ENCODE measurements at places on chromosomes 7 and 10. TPM values are rescaled to one million over a fixed set of nuclear protein-coding genes. Genes with fewer than 3 reads are reported as not detected.

GPR15LG gene
- not detected for total RNA-seq

LRRD1 gene
- 0.27 TPM for total RNA-seq

GRCh38 chr7:28442540-28443420 lies 30.5 kb downstream of the CREB5 start:
- H3K4me1 ChIP-seq, result no peaks in the 10 kb centered on the region
- peaks cover 26% of the 10 kb centered on the region for H3K27me3 ChIP-seq
- no peak overlapping the region for H3K27ac ChIP-seq
- no peaks in the 10 kb centered on the region for H3K36me3 ChIP-seq
- H3K4me3 ChIP-seq, result no peak overlapping the region
- peak; percentile 65 for DNase-seq

PAX4 gene
- not detected for total RNA-seq

DNA sequence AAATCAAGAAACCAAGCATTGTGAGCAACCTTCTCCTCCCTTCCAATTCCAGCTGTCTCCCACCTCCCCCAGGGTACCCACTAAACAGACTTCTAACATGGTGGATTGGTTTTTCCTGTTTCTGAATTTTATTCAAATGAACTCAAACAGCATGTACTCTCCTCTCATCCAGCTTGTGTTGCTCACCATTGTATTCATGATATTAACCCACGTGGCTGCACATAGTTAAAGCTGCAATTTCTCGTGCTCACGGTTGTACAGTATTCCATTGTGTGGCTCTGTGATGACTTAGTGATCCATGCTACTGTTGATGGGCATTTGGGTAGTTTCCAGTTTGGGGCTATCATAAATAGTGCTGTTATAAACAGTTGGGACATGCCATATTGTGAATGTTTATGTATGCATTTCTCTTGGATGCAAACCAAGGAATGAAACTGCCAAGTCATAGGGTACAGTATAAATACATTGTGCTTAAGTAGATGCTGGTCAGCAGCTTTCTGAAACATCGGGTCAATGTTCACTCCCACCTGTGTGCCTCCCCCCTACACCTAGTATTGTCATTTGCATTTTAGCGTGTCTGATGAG lies 124.3 kb downstream of the CACNB2 start:
- H3K36me3 ChIP-seq, result no peaks in the 10 kb centered on the region
- H3K4me1 ChIP-seq, result no peaks in the 10 kb centered on the region
- DNase-seq, result no peak
- no peak overlapping the region for H3K27ac ChIP-seq

NPY4R2 gene
- not detected for total RNA-seq

- no peaks in the 10 kb centered on the region for H3K36me3 ChIP-seq
- no peak for DNase-seq
- H3K27ac ChIP-seq, result no peak overlapping the region
- H3K4me1 ChIP-seq, result no peaks in the 10 kb centered on the region
Observed at GRCh38 chr10:97969538-97970079, 60.8 kb downstream of the CRTAC1 start.

GRCh38 chr7:27164367-27165088 lies 809 bp downstream of the HOXA9 start:
- H3K4me1 ChIP-seq, result no peaks in the 10 kb centered on the region
- H3K4me3 ChIP-seq, result no peak overlapping the region
- H3K27me3 ChIP-seq, result peaks cover 94% of the 10 kb centered on the region

- no peak for DNase-seq
- H3K4me3 ChIP-seq, result no peak overlapping the region
- H3K36me3 ChIP-seq, result peaks cover 2% of the 10 kb centered on the region
- no peak overlapping the region for H3K27ac ChIP-seq
- H3K27me3 ChIP-seq, result no peaks in the 10 kb centered on the region
- H3K4me1 ChIP-seq, result no peaks in the 10 kb centered on the region
Observed at GRCh38 chr10:124691421-124692099, 52.6 kb downstream of the FAM53B start.

GRCh38 chr7:12571691-12572090 lies 1.2 kb downstream of the SCIN start:
- no peak overlapping the region for H3K27ac ChIP-seq
- peaks cover 26% of the 10 kb centered on the region for H3K27me3 ChIP-seq
- no peaks in the 10 kb centered on the region for H3K36me3 ChIP-seq
- H3K4me3 ChIP-seq, result no peak overlapping the region

DNA sequence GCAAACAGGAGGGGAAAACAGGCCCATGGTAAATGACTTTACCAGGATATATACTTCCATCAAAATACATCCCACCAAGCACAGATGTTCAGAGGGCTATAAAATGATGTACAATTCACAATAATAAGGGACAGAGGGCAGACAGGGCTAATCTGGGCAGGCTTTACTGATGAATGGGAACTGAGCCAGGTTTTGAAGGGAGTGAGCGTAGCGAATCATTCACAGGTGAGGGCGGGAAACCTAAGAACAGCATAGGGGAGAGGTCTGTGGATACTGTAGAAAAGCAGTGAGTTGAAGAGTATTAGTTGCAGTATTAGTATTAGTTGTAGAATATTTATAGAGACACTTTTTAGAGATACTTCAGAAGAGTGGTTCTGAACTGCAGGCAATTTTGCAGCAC lies 180.8 kb downstream of the JAZF1 start:
- H3K27ac ChIP-seq, result no peak overlapping the region
- DNase-seq, result no peak
- H3K36me3 ChIP-seq, result no peaks in the 10 kb centered on the region
- H3K4me3 ChIP-seq, result no peak overlapping the region
- H3K27me3 ChIP-seq, result no peaks in the 10 kb centered on the region
- peaks cover 5% of the 10 kb centered on the region for H3K4me1 ChIP-seq

DNA sequence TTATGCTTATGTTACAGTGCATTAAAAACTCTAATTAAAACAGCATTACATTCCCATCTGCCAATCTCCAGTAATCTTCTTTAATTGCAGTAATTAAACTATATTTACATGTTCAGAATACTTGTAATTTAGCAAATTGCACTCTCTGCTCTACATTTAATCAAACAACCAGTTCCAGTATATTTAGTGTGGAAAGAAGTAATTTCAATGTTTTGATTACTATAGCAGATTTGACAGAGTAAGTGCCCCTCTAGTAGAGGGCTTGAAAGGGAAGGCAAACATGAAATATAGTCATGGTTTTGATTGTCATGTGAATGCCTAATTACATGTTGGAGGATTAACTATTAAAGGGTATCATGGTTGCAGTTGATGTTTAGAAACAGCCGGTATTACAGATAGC lies 739.7 kb downstream of the AUTS2 start:
- no peak overlapping the region for H3K4me3 ChIP-seq
- no peaks in the 10 kb centered on the region for H3K4me1 ChIP-seq
- no peak for DNase-seq
- no peaks in the 10 kb centered on the region for H3K36me3 ChIP-seq
- no peaks in the 10 kb centered on the region for H3K27me3 ChIP-seq

- no peaks in the 10 kb centered on the region for H3K36me3 ChIP-seq
- no peaks in the 10 kb centered on the region for H3K4me1 ChIP-seq
- H3K27me3 ChIP-seq, result no peaks in the 10 kb centered on the region
- H3K27ac ChIP-seq, result no peak overlapping the region
Observed at GRCh38 chr7:86942995-86943394, 116.5 kb downstream of the ELAPOR2 start.

DNA sequence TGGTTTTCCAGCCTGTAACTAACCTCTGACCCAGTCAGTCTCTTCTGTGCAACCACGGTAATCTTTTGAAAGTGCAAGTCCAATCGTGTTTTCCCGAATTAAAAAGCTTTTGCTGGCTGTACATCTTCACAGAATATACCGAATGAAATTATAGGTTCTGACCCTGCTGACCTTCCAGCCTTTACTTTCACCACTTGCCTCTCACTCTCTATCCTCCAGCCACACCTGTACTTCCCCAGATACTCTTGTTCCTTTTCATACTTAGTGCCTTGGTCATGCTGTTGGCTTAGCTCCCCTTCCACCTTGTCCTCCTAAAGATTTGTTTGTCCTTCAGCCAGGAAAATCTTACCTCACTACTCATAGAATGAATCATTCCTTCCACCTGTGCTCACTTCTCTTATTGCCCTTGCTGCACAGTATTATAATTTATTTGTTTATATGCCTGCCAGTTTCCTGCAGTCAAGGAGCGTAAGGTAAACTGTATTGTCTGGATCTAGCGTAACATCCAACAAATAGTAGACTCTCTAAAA lies 2.3 kb upstream of the PNPLA8 start:
- DNase-seq, result no peak
- no peak overlapping the region for H3K27ac ChIP-seq
- no peaks in the 10 kb centered on the region for H3K36me3 ChIP-seq
- H3K27me3 ChIP-seq, result no peaks in the 10 kb centered on the region

- no peaks in the 10 kb centered on the region for H3K4me1 ChIP-seq
- no peak overlapping the region for H3K27ac ChIP-seq
- no peak overlapping the region for H3K4me3 ChIP-seq
Observed at GRCh38 chr10:109247814-109248213, 675.5 kb downstream of the XPNPEP1 start.

DNA sequence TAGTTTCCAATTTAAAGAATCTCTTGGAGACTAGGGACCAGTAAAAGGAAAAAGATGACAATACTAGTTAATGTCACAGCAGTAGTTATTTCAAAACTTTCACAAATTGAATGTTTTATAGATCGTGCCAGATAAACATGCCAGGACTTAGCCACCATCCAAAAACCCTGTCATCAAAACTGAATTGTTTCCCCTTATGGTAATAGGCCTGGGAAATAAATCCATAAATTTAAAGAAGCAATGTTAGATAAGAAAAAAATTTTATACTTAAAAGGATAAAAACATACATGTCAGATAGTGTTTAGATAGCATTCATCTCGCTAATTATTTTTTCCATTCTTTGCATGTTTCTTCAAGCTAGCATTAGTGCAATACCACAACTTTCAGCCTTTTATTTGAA lies 71.2 kb downstream of the SUGCT start:
- no peaks in the 10 kb centered on the region for H3K36me3 ChIP-seq
- peak; percentile 40 for DNase-seq
- H3K4me3 ChIP-seq, result no peak overlapping the region
- no peak overlapping the region for H3K27ac ChIP-seq

GRCh38 chr7:36366005-36366717 lies 23.5 kb upstream of the ANLN start:
- H3K27ac ChIP-seq, result no peak overlapping the region
- no peaks in the 10 kb centered on the region for H3K36me3 ChIP-seq
- H3K4me3 ChIP-seq, result peak overlapping the region; percentile 73
- H3K4me1 ChIP-seq, result peaks cover 3% of the 10 kb centered on the region

DNA sequence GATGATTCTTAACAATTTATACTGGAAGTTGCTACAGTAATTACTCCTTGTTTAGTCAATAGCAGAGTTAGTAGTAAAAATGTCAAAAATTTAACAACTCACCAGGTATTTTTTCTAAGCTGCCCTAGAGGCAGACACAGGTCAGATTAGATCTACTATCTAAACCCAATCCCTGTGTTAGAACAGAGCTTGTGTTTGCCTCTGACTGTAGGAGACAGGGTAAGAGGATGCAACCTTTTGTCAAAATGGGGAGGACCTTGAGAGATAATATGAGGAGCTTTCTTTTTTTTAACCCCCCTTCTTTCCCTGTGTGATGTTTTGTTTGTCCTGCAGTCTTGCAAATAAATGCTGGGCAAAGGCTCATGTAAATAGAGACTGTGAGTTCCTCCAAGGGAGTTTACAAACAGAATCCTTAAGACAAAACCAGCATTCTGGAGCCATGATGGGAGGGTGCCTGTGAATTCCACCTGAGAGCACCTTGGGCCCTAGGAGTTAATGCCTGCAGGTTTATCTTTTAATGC lies 353.1 kb downstream of the GATA3 start:
- no peak overlapping the region for H3K4me3 ChIP-seq
- H3K36me3 ChIP-seq, result no peaks in the 10 kb centered on the region
- no peak for DNase-seq
- no peaks in the 10 kb centered on the region for H3K27me3 ChIP-seq

GRCh38 chr10:103657061-103657591 lies 163.6 kb downstream of the NEURL1 start:
- no peak for DNase-seq
- peaks cover 25% of the 10 kb centered on the region for H3K4me1 ChIP-seq
- no peaks in the 10 kb centered on the region for H3K27me3 ChIP-seq
- no peak overlapping the region for H3K27ac ChIP-seq

DNA sequence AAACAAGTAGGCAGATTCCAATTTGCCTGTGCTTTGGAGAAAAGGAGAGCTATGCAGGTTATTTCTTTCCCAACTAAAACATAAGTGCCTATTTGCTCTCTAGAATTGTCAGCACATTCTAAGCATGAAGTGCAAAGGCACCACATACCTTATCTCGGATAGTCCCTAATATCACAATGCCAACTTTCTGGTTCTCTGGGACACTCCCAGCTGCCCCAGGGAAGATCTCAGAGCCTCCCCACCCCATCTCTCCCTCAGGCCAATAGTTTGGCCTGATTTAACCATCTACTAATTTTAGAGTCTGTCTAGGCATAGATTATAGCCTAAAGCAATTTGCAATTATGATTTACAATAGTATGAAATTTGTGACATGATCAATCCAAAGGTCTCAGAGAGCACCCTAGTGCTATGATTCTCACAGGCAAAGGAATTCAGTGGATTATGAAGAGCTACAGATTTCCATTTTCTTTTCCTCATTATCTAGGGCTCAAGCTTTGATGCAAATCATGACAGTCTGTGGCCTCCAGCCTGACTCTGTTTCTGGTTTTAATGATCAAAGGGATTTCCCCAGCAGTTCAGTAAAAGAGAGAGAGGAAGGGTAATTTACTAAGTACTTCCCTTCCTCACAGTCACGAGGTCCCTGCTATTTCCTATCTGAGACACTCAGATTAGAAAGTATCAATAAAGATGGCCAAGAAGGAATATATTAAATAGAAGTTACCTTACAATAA lies 29.0 kb upstream of the IL6 start:
- H3K4me3 ChIP-seq, result no peak overlapping the region
- no peak overlapping the region for H3K27ac ChIP-seq
- DNase-seq, result no peak
- no peaks in the 10 kb centered on the region for H3K36me3 ChIP-seq

EVX1 gene
- not detected for total RNA-seq

- peak; percentile 100 for DNase-seq
- no peak overlapping the region for H3K4me3 ChIP-seq
- peaks cover 28% of the 10 kb centered on the region for H3K4me1 ChIP-seq
- peak overlapping the region; percentile 94 for H3K27ac ChIP-seq
Observed at GRCh38 chr10:58435297-58435985, 50.2 kb downstream of the TFAM start.

DNA sequence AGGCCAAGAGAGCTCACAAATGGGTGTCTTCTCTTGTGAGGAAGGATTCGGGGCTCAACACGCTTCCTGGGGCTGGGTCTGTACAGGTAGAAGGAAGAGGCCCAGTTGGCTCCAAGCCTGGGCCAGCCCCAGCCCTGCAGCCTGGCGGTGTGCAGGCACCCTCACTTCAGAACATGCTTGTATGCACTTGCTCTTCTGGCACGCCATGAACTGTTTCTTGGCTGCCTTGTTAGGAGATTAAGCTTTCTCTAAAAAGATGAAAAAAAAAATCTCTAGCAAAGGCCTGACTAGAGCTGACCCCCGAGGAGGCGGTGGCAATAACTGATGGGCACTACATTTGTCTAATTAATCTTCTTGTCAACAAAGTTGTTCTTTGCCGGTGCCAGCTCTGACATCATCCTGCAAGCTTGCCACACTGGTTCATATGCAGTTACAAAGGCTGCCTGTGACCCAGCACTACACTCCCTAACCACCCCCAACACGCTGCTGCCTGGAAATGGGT lies 94.7 kb downstream of the WDR11 start:
- H3K36me3 ChIP-seq, result no peaks in the 10 kb centered on the region
- H3K4me1 ChIP-seq, result peaks cover 18% of the 10 kb centered on the region
- H3K27me3 ChIP-seq, result peaks cover 6% of the 10 kb centered on the region
- DNase-seq, result peak; percentile 47
- H3K4me3 ChIP-seq, result no peak overlapping the region

GRCh38 chr7:133275008-133275407 lies 22.1 kb downstream of the EXOC4 start:
- H3K27me3 ChIP-seq, result no peaks in the 10 kb centered on the region
- H3K4me3 ChIP-seq, result no peak overlapping the region
- H3K4me1 ChIP-seq, result no peaks in the 10 kb centered on the region
- H3K36me3 ChIP-seq, result no peaks in the 10 kb centered on the region
- H3K27ac ChIP-seq, result no peak overlapping the region

All from astrocyte (in vitro differentiated cells and primary cell).